ENCODE measurements at places on chromosomes 7 and 10.

DNA sequence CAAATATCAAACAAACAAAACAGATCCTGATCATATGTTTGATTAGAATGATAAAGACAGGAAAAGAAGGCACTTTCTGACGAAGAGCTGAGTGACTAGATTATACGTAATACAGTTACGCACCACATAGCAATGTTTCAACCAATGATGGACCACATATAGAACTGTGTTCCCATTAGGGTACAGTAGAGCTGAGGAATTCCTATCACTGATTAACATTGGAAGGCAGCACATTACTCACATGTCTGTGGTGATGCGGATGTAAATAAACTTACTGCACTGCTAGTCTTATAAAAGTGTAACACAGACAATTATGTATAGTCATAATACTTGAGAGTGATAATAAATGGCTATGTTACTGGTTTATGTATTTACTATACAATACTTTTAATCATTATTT, 98.3 kb downstream of the PTN start:
- DNase-seq = no peak

DNA sequence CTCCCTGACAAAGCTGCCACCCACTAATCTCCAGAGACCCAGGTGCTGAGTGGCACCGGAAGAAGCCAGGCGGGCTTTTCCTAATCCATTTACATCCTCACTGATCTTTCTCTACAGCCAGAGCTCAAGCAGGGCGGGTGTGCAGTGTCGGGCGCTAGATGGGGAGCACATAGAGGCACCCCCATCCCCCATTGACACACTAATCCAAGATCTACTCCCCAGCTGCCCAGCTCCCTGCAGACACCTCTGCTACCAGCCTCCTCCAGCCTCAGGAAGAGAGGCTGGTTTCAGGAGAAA, 22.2 kb downstream of the FRMPD2 start:
- no peak for DNase-seq

- no peak for DNase-seq
Observed at GRCh38 chr10:75932921-75933320, 501.5 kb downstream of the LRMDA start.

- DNase-seq = no peak
Observed at GRCh38 chr10:102196893-102197292, 29.2 kb upstream of the ELOVL3 start.

DNA sequence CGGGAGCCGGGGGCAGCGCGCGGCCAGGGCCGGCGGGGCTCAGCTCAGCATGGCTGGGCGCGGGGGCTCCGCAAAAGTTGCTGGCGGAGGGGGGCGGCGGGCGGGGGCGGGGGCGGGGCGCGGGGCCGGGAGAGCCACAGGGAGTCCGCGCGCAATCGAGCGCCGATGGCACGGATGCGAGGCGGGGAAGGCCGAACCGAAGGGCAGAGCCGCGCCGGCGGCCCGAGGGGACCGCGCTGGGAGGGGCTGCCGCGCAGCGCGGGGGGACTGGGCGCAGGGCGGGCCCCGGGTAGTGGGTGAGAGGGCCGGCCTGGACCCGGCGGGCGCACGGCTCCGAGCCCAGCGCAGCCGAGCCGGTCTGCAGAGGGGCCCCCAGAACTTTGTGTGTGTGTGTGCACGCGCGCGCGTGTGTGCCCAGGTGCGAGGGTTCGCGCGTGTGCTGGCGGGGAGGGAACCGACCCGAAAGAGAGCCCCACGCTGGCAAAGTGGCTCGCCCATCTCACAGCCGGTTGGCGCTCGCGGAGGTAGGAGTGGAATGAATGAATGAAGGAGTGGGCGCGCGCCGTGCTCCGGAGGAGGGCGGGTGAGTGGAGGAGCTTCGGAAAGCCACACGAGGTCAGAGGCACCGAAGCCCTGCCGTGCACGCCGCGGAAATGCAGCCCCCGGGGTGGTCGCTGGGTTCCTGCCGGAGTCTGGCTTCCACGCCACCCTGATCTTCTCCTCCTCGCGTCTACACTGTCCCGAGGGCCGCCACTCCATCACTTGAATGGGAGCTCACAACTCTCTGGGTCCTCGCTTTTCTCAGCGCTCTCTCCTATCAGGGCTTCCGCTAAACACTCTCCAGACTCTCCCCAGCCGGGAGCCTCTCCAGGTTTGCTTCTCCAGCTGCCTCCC, at the start of gene HIPK2:
HIPK2 (minus strand) TSS at position 51 of the 894 bp plus-strand sequence. CDS start 375 bp downstream, outside the sequence.
- DNase-seq = peak; percentile 50

DNA sequence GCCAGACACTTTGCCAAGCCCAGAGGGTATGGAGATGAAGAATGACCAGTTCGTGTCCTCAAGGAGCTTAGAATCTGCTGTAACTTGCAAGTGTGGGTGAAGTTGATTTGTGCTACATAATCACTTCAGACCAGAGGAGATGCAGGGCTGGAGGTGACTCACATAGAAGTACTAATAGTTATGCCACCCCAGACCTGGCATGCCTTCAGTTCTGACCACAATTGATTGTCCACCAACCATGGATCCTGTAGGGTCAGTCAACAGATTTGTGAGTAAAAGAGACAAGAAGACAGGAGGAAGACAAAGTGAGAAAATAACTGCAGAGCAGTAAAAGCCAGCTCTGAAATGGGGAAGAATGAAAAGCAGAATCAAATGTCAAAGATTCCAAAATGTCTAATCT, 51.2 kb upstream of the BMPER start:
- no peak for DNase-seq
